ENCODE measurements at places on chromosomes 5 and 9. TPM values are rescaled to one million over a fixed set of nuclear protein-coding genes. Genes with fewer than 3 reads are reported as not detected.

The ZFP37 gene
- 0.32 TPM for total RNA-seq

DNA sequence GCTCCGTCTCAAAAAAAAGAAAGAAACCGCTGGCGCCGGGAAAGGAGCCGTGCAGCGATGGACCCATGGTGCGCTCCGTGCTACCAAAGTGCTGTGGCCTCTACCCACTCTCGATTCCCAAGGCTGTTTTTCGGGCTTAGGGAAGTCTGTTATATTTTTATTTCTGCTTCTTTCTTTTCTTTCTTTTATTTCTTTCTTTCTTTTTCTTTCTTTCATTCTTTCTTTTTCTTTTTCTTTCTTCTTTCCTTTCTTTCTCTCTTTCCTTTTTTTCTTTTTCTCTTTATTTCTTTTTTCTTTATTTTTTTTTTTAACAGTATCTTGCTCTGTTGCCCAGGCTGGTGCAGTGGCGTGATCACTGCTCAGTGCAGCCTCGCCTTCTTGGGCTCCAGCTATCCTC, 87.5 kb downstream of the ANXA2R start:
- DNase-seq, result no peak

DNA sequence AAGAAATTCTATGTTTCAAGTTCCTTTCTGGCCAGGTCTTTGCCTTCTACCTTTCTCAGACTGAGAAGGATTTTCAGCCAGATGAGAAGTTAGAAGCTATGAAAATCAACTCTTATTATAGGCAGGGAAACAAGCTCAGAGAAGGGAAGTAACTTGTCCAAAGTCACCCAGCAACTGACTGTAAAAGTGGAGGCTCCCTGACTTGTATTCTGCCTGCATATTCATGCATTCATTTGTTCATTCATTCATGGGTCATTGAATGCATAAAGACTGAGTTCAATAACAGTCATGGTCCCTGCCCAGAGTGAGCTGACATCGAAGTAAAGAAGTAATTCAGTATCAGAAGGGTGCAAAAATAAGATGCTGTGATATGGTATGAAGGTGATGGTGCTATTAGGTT, 239.6 kb downstream of the PAPPA start:
- no peak for DNase-seq

DNA sequence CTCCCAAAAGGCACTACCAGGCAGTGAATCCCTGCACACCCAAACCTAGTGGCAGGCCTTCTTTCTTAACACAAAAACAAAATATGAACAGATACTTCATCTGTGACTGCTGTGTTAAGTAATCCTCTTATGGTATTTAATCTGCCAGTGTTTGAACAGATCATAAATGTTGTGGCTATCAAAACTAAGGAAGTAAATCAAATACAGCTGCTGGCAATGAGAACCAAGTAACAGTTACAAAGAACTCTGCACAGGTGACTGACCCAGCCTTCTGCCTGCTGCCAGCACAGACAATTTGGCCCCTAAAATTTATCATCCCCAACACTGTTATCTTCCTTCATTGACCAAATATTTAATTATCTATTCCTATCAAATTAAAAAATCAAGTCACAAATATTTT, 78.0 kb downstream of the GNAQ start:
- no peak for DNase-seq

DNA sequence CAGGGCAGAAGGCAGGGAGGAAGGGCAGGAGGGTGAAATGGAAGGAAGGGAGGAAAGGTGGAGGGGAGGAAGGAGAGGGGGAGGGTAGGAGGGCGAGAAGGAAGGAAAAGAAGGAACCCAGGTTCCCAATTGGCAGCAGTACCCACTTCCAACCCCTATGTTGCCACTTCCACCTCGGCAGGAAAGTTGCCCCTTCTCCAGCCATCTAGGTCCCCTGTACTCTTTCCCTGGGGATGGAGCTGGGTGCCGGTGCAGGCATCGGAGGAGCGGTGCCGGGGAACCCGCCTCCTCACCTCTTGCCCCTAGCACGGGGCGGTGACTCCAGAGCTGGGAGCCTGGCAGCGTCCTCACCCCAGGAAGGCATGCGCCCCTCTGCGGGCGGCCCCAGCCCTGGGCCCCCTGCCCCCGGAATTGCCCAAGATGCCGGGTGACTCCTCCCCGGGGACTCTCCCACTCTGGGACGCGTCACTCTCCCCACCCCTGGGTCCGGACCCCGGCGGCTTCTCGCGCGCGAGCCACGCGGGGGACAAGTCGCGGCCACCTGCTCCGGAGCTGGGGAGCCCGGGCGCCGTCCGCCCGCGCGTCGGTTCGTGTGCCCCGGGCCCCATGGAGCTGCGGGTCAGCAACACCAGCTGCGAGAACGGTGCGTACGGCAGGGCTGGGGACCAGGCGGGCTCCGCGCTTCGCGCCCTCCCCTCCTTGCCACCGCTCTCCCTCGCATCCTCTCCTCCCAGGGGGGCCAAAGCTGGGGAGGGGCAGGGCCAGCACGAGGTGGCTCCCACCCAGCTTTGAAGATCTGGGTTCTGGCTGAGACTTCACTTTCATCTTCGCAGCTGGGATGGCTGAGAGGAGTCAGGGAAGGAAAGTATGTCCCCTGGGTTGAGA, at the start of gene NIPAL4:
TSS of gene NIPAL4 (plus strand) at position 499 of the 885 bp plus-strand sequence. CDS start at position 607, 108 bp downstream.
- no peak for DNase-seq

DNA sequence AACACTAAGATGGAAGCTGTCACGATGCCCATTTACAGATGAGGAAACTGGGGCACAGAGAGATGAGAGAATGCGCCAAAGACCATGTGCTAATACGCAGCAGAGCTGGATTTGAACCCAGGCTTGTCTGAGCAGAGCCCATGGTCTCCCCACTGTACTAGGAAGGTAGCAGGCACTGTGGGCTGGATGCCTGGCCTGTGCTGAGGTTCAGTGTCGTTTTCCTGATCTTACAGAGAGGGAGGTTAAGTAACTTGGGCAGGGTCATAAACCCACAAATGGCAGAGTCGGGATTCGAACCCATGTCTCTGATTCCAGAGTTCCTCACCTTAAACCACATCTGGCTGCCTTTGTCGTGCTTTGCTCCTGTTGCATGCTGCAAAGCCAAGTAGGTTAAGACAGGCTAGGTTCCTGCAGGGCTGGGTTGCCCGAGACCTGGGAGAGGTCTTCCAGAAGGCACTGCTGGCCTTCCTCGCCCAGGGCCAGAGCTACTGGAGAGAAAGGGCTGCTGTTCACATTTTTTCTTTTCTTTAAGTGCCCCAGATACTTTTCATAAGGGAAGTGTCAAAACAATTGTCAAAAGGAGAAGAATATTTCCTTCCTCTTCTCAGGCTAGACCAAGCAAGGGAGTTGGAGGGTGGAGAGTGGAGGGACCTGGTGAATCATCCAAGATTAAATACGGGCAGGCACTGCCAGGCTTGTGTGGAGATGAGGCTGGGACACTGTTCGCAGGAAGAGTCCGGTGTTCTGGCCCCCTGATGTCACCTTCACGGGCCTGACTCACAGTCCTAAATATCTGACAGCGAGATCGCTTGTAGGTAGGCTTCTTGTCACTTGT, 3.2 kb downstream of the NEK6 start:
- DNase-seq, result no peak

- DNase-seq, result no peak
Observed at GRCh38 chr9:75938946-75939345, 48.5 kb downstream of the PCSK5 start.

GRCh38 chr5:136236479-136237083, 43.6 kb upstream of the SMIM32 start:
- no peak for DNase-seq

DNA sequence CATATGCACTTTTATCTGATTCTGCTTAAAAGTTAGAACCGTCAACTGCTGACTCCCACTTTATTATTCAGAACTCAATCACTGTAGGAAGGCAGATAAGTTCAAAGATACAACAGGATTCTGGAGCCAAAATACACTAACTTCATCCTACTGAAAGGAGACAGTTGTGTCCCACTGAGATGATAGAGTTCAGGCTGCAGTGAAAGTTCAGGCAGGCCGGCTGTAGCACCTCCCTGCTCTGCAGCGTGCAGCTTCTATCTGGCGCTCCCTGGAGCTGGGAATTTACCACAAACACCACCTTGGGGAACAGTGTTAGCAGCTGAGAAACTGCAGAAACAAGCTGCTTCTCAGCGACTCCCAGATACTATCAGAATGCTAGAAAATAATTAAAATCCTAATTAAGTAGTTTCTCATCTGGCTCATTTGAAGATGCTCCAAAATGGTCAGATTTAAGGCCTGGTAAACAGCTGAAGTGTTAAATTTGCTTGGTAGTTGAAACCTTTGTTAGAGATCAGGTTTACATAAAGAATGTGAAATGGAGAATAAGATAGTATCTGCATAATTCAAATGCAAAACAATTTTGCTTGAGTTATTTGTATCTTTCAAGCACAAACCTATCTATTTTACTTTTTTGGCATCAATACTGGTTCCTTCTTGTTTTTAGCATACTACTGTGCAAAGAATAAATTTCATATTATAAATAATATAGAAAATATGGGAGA, 52.3 kb upstream of the CNTLN start:
- DNase-seq, result no peak

DNA sequence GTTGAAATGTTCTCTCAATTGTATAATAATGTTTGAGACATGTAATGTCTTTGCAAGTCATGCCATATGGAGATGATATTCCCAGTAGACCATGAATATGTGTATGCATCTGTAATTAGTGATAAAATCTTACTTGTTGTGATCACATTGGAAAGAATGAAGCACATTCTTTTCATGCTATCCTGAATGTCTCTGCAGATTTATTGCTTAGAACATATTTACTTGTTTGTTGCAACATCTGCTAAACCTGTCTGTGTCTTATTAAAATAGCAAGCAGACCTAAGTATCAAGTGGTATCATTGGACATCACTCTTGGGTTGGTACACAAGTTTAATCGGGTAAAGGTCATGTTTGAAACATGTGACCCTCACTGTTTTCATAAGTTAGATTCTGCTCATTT, 265.5 kb upstream of the CD180 start:
- no peak for DNase-seq

The PHF24 gene
- total RNA-seq, result 0.08 TPM

All from activated T-helper 1 cell treated with anti-CD3 and anti-CD28 coated beads, Interleukin-12 subunit alpha, Interleukin-12 subunit beta, Interleukin-2, Interleukin-4 antibody, amounts not matched to agents 30 ng/mL and 10 ng/mL and 1 ng/mL, durations not matched to agents 14 hours and 24 hours and 36 hours (primary cell).